ENCODE measurements at places on chromosomes 13 and 19.

GRCh38 chr19:3608750-3609322, 2.2 kb upstream of the TBXA2R start:
- no peak for DNase-seq

- DNase-seq, result no peak
These were observed at the start of gene SPACA4 for GRCh38 chr19:48606463-48607358. Gene SPACA4, plus strand, starts transcription at chr19:48606742. Its CDS starts 237 bp downstream, at chr19:48606979.

GRCh38 chr13:33105387-33106005, 89.3 kb downstream of the KL start:
- no peak for DNase-seq

- DNase-seq, result peak; percentile 81
These were observed 224.6 kb upstream of the GPC6 start for GRCh38 chr13:93001866-93002461.

- DNase-seq, result peak; percentile 76
These were observed 192.6 kb downstream of the KATNAL1 start for GRCh38 chr13:30114571-30115256.

- no peak for DNase-seq
These were observed 42.5 kb downstream of the RASA3 start for GRCh38 chr13:114089751-114090400.

- DNase-seq, result no peak
These were observed 84.1 kb downstream of the KDM4B start for GRCh38 chr19:5052945-5053485.

GRCh38 chr13:113862931-113863523, 849 bp downstream of the GAS6 start:
- DNase-seq, result peak; percentile 31

DNA sequence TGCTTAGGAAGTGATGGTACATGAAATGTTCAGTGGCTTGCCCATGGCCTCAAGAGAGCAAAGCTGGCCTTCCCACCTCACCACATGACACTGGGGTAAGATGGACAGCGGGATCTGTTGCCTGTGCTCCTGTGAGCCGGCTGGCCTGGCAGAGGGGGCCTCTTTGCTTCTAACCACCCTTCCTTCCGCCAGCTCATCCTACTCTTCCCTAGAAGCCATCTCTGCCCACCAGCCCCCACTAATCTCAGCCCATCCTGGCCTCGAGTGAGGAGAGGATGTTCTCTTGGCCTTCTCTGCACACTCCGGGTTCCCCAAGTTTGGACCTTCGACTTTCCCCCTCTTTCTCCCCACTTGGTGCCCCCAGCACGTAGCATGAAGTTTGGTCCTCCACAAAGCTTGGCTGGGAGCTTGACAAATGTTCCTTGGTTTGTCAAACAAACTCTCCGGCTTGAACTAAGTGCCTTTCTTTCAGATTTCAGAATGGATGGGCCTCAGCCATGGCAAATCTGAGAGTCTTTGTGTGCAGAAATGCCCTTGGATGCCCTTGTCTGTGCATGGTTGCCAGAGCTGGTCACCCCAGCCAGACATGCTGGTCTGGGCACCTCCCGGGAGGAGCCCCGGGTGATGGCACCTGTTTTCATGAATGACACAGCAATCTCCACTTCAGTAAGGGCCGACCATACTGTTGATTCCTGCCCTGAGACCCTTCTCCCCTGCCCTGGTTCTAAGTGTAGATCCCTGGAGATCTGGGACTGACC, 145.5 kb downstream of the URI1 start:
- no peak for DNase-seq

DNA sequence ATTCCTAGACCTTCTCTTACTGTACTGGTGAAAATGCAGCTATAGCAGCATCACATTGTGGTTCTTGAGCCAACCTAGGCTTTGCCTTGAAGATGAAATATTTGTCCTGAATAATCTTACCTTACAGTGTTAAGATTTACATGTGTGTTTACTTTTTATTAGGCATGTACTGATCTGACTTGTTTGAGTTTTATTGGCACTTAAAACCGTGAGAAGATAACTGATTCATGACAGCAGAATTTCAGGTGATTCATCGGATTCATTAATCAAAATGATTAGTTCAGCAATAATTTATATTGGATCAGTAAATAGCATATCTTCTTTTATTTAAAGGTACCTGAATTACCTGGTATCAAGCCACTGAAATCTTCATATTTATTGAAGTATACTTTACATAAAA, 296.3 kb downstream of the KLF5 start:
- DNase-seq, result no peak

GRCh38 chr19:29667901-29668341, 2.7 kb downstream of the PLEKHF1 start:
- DNase-seq, result no peak

DNA sequence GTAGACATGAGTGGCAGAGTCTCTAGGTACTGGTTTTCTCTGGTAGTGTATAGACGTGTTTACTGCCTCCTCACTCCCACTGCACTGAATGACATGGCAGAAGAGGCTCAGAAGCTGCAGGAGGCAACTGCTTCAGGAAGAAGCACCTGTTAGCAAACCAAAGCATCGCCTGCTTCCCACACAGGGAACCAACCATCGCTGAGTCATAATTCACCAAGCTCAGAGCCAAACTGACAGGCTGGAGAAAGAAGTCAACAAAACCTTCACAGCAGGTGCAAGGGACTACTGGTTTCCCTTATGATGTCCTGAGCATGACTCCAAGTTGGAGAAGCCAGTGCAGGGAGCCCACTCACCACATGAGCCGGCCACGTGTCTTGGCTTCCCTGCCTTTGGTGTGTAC, 69.8 kb downstream of the KCTD12 start:
- DNase-seq, result no peak

DNA sequence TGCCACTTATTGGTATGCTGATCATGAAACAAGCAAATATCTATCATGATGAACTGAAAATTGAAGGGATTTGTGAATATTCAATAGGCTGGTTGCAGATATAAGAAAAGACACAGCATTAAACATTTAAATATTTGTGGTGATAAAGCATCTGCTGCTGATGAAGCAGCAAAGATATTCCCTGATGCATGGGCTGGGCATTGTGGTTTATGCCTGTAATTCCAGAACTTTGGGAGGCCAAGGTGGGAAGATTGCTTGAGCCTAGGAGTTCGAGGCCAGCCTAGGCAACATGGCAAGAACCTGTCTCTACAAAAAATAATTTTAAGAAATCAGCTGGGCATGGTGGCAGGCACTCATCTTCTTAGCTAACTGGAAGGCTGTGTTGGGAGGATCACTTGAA, 54.5 kb downstream of the GPR180 start:
- DNase-seq, result peak; percentile 61

DNA sequence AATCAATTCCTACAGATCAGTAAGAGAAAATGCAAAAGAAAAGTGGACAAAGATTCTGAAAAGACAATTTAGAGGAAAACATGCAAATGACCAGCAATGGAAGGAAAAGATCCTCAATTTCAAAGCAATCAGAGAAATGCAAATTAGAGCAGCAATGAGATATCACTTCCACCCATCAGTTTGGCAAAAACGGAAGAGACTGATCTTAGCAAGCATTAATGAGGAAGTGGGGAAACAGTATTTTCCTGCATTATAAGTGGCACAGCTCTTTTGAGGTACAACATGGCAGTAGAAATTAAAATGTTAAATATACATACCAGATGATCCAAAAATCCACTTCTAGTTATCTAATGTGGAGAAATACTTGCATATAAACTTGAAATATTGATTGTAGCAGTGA, 69.1 kb upstream of the SLC7A1 start:
- DNase-seq, result no peak

DNA sequence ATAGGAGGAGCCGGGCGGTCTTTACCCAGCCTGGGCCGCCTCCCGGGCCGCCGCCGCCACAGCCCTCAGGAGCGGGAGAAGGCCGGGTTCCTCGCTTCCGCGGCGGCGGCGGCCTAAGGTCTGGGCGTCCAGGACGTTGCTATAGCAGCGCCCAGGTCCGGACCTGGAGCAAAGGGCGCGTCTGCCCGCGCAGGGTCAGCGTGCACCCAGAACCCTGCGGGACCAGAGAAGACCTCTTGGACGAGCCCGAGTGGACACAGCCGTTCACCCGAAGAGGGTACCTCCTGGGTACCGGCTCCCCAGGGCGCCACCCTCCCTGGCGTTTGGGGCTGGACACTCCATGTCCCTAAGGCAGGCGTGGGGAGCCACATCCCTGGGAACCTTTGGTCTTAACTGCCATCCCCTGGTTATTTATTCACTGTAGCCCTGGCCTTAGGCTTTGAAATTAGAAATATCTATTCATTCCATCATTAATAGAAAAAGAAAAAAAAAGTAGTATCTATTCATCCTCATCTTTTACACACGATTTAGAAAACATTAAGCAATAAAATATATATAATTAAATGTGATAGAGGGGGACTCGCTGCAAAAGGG, 2.4 kb downstream of the DZIP1 start:
- DNase-seq, result peak; percentile 58

GRCh38 chr19:40685016-40685526, 5.4 kb downstream of the NUMBL start:
- DNase-seq, result no peak

- no peak for DNase-seq
These were observed 5.4 kb downstream of the IGSF23 start for GRCh38 chr19:44618640-44619357.

DNA sequence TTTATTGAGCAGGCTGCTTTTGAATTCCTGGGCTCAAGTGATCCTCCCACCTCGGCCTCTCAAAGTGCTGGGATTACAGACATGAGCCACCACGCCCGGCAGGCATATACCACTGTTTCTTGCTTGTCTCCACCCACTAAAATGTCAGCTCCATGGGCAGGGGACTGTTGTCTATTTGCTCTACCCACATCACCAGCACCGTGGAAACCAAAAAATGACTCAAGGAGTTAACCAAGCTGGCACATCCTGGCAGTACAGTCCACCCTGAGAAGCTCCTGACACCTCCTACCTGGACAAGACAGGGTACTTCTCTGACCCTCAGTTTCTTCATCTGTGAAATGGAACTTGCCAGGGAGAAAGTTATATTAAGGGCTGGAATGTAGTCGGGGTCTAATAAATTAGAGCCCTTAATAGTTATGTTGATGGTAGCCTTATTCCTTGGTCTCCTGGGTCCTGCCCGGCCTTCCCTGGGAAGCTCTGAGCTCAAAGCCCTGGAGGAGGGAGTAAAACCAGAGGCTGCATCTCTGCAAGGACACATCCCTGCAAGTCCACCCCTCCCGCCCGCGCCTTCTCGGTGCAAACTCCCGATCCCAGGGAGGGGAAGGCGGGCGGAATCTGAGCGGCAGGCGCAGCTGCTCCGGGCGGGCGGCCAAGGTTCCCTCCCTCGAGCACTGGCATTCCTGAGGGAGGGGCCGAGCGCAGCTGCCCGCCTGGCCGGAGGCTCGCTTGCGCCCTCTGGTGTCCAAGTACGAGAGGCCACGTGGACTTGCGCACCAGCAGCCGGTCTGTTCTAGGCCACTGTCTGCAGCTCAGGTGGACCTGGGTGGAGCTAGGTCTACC, 14.1 kb downstream of the RDH8 start:
- DNase-seq, result peak; percentile 94

GRCh38 chr13:32228330-32229041, 86.7 kb downstream of the ZAR1L start:
- DNase-seq, result no peak

GRCh38 chr19:53808710-53809125, 15.4 kb downstream of the NLRP12 start:
- DNase-seq, result peak; percentile 39

DNA sequence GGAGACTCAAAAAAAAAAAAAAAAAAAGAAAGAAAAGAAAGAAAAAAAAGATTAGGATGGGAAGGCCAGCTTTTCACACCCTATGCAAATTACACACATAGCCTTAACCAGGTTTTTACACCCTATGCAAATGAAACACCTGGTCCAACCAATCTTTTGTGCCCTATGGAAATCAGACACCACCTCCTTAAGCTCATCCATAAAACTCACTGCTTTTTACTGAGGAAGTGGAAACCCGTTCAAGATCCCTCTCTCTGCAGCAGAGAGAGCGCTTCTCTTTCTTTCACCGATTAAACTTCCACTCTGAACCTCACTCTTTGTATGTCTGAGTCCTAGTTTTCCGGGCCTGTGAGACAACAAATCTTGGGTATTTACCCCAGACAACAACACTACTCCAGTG, 25.3 kb upstream of the HOMER3 start:
- DNase-seq, result no peak

GRCh38 chr19:51507192-51507591, 5.6 kb upstream of the SIGLEC12 start:
- DNase-seq, result no peak

DNA sequence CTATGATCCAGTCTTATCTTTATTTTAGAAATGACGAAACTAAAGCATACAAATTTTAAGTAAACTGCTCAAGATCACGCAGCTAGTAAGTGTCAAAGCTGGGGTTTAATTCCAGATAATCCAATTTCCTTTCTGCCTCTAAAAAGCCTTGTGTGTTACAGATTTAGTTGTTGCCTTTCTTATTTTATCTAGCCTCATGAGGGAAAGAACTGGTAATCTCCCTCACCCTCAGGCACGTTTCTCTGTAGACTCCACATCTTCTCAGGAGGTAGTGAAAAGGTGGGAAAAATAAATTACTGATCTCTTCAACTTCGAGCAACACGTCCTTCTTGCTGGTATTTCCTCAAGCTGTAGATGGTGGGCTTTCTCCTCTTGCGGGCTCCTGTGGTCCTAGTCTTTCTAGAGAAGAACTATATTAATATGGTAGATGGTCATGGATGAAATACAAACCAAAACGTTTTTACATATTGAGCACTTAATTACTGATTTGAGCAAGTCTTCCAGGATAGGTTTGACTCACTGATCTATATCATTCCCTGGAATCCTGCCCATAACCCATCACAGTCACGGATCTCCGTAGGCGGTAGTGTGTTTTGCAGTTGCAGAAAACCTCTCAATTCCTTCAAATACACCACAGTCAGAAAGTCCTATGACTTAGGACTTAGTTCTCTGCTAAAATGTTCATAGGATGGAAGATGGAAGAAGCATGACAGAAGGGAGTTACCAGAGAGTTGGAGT, 519.5 kb downstream of the DCT start:
- no peak for DNase-seq

- DNase-seq, result no peak
These were observed 459.3 kb upstream of the SLC10A2 start for GRCh38 chr13:103525530-103525929.

DNA sequence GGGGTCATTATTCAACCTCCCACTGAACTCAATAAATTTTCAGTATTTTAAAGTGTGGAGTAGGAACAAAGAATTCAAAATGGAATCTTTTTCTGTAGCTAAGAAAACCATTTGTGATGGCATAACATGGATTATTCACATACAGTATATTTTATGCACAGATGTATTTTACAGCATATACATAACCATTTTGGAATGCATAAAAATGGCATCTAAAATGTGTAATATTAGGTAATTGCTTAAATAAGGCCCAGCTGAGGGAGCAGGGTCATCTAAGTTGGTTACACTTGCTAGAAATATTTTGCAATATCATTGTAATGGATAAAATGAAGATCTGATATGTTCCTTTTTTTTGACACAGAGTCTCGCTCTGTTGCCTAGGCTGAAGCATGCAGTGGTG, 146.9 kb downstream of the LMO7 start:
- DNase-seq, result peak; percentile 35

DNA sequence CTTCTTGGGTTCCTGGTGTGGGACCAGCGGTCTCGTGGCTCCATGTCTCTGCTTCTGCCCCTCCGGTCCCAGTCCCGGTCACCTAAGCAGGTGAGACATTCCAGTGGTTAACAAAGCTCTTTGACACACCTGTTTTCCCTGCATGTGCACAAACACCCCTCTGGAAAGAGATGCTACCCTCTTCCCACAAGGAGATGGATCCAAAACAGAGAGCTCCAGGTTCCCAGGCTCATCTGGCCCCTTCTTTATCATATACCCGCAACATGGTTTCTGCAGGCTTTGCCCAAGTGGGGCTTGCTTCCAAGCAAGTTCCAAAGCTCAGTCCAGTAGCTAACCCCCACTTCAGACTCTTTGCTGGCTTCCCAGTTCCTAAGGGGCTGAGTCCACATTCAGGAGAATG, 17.8 kb downstream of the PEG3 start:
- DNase-seq, result no peak

- no peak for DNase-seq
These were observed 498.7 kb downstream of the DACH1 start for GRCh38 chr13:71368336-71368735.

Measured in fibroblast of skin of abdomen (primary cell).